ENCODE measurements at places on chromosomes 2 and 18.

DNA sequence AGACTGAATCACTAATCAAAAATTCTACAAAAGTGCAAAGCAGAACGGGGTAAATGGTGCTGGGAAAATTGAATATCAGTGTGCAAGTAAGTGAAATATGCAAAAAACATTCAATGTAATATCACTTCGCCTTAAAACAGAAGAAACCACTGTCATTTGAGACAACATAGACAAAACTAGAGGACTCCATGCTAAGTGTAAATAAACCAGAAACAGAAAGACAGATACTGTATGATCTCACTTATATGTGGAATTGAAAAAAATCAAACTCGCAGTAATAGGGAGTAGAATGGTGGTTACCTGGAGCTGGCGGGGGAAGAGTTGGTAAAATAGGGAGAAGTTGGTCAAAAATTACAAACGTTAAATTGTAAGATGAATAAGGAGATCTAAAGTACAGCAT, 1420.0 kb upstream of the CDH2 start:
- no peak for DNase-seq

DNA sequence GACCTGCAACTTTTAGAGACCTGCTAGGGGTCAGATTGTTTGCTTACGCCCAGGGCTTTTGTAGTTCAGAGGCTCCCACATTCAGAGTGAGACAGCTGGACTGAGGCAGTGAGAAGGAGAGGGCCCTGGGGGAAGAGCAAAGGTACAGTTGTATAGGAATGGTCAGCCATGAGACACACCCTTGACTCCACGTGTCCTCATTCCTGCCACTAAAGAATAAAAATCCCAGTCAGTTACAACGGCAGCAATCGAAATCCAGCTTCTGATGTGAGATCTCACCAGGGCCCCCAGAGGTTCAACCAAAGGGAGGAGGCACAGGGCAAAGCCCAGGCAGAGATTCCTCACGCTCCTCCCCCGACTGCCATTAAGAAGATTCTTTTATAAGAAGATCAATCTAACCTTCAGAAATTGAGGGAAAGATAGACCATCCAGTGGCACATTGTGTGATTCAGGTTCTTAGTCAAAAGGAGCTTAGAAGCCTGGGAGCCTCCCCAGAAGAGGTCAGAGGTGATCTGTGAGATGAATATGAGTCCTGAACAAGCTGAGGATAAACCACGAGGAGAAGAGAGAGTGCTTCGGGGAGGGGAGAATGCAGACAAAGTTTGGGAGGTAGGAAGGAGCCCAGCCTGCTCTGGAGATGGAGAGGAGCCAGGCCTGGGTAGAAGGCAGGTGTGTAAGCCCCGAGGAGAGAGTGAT, 317.0 kb downstream of the CYP26B1 start:
- DNase-seq = no peak

- no peak for DNase-seq
Measured at GRCh38 chr2:62939735-62940491, 110.7 kb upstream of the OTX1 start.

DNA sequence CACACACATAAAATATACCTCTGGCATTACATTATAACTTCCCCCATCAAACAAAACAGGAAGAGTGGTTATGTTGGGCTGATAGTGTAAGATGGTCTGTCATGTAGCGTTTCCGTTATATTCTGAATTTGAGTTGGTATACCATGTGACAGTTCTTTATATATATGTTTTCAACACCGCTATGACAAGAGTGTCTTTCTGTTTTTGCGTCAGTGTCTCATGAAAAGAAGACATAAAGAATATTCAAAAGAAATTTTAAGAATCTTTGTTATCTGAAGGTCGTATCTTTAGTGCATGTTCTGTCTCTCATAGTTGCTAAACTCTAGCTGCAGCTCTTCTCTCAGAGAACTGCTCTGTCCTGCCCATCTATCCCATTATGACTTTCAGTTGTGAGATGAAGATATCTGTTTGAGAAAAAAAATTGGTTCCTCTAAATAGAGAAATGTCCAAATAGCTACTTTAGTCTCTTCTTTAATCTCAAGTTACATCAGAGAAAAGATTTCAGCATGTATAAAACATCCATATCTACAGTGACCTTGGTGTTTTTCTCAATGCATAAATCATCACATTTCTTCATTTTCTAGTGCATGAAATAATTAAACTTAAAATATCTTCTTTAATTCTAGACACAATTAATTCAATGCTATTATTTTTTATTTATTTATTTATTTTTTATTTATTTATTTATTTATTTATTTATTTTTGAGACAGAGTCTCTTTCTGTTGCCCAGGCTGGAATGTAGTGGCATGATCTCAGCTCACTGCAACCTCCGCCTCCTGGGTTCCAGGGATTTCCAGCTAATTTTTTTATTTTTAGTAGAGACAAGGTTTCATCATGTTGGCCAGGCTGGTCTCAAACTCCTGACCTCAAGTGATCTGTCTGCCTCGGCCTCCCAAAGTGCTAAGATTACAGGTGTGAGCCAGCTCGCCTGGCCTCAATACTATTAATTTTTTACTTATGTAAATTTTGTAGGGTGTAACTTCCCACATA, 24.3 kb upstream of the PSME4 start:
- no peak for DNase-seq

GRCh38 chr2:143426296-143426695, 297.1 kb downstream of the ARHGAP15 start:
- DNase-seq = no peak

DNA sequence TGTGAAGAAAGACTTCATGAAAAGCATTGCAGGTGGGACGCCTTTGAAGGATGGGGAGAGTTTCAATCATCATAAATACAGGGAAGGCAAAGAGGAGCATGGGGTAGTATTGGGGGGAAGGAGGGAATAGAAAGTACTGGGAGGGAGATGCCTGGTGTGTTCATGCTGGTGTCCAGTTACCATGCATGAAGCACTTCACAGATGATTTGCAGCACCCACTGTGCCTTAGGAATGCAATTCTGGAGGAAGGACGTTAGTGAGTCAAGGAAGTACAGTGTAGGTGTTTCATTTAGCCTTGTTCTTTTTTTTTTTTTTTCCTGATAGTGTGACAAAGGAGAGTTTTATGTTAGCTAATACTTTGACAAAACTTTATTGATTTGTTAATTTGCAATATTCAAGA, 36.8 kb downstream of the ADAM23 start:
- no peak for DNase-seq

DNA sequence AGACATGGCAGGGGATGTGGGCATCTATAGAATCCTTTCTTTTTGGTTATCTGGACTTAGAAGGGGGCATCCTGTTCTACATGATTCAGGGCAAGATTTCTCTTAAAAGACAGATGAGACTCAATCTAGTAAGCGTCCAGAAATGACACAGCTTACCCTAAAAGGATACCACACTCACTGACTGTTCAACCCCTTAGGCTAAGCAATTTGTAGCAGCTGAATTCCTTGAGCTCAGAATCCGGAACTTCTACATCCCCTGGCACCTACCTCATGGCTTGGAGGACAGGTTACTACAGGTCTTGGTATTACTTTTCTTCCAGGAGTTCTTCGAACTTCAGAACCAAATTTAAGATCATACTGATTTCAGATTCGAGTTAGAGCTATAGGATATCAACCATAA, 138.4 kb downstream of the LAMA3 start:
- DNase-seq = no peak

DNA sequence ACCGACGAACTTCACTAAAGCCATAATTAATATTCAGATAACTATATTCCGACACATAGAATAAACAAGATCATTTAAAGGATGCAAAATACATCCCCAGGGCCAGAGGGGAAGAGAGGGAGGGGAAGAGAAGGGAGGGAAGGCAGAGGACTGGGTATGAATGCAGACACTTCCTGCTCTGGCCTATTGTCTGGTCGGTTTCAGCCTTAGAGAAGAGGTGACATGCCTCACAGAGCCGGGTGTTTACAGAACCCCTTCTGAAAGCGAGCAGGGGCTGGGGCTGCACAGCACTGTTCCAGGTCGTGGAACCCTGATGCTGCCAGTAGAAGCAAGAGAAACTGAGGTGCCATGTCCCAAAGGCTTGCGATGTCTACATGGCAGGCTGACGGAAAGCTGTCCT, 31.0 kb downstream of the CELF4 start:
- no peak for DNase-seq

DNA sequence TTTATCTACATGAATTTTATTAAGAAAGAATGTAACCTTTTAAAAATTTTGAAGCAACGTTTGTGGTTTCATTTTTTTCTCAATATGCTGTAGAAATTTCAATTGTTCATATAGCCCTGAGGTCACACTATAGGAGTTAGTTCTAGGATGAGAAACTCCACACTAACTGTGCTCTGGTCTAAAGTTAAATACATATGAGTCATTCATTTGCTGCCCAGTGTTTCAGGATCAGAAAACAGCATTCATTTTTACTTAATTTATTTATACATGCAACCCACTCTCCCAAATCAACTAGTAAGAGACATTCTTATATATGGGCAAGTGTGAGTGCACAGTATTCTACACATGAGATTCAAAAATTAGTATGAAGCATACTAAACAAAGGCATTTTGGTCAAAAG, 137.9 kb downstream of the DOCK10 start:
- DNase-seq = no peak

- no peak for DNase-seq
Measured at GRCh38 chr2:3490191-3491170, 28.9 kb downstream of the ADI1 start.

GRCh38 chr2:189440644-189440946, 679 bp upstream of the WDR75 start:
- no peak for DNase-seq

GRCh38 chr2:230731512-230731911, 18.9 kb downstream of the CAB39 start:
- no peak for DNase-seq

DNA sequence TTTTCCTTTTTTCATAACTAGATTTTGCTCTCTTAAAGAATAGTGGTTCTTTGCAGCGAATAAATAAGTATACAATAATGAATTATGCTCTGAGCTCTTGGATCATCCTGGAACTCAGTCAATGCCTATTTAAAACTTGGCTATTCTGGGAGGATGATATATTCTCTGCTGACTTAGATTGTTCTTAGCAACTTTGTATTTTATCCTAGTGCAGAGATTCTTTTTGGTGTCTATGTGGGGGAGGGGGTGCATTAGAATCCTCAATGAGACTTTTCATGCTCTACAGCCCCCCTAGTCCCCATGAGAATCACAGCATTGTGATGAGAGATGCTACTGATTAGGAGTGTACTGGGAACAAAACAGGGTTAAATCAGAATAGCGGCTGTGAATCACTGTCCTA, 8.8 kb upstream of the FAM98A start:
- no peak for DNase-seq

GRCh38 chr18:44096016-44096415, 584.7 kb upstream of the SETBP1 start:
- no peak for DNase-seq

- DNase-seq = no peak
Measured at GRCh38 chr2:122033778-122034177, 278.3 kb downstream of the TSN start.

GRCh38 chr2:198558176-198558575, 753.8 kb downstream of the PLCL1 start:
- DNase-seq = no peak

DNA sequence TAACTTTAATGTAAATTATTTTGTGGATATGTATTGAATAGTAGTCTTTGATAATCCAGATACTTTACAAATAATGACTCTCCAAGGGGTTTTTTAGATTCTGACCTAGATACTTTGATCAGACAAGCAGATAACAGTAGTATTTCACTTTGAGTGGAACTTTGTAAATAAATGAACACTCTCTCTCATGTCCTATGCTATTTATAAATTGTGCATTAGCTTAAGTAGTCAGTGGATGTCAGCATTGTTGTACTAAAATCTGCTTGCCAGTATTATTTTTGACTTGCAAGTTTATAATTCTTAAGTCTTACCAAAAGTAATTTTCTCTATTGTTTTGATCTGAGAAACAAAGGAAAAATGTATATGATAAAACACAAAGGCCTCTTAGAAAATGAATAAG, 1113.1 kb upstream of the NRXN1 start:
- no peak for DNase-seq

- DNase-seq = no peak
Measured at GRCh38 chr2:88067189-88067588, 436 bp upstream of the SMYD1 start.

GRCh38 chr2:157606534-157606933, 22.1 kb downstream of the ACVR1C start:
- no peak for DNase-seq

GRCh38 chr2:85430752-85431569, 12.4 kb downstream of the SH2D6 start:
- no peak for DNase-seq

GRCh38 chr2:28411166-28411755, 18.6 kb downstream of the FOSL2 start:
- no peak for DNase-seq

- no peak for DNase-seq
Measured at GRCh38 chr2:75202359-75202758, 3.0 kb upstream of the TACR1 start.

DNA sequence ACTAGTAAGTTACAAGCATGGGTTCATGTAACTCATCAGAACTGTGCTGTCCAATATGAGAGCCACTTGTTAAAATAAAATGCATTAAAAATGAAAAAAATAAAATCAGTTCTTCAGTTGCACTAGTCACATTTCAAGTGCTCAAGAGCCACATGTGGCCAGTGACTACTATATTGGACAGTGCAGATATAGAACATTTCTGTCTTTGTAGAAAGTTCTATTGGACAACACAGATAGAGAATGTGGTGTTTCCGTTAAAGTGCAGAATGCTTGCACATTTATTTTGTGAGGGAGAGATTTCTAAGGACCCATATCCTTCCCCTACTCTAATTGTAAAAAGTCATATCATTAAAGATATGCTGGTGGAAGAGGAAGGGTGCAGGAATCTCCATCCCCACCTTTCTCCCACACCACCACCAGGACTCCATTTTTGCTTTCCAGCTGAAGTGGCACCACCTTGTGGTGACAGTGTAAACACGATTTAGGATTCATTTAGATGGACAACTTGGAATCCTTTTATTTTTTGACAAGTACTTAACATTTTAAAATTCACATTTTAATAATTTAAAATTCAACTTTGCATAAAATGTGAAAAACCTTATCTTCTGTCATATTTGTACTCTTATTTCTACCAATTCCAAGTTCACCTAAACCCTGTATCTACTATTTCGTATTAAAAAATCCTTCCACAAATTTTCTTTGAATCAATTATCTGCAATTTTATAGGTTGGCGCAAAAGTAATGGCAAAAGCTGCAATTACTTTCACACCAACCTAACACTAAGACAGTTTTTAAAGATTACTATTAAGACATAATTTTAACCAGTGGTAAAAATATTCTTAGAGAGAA, 9.4 kb upstream of the CD302 start:
- DNase-seq = no peak

DNA sequence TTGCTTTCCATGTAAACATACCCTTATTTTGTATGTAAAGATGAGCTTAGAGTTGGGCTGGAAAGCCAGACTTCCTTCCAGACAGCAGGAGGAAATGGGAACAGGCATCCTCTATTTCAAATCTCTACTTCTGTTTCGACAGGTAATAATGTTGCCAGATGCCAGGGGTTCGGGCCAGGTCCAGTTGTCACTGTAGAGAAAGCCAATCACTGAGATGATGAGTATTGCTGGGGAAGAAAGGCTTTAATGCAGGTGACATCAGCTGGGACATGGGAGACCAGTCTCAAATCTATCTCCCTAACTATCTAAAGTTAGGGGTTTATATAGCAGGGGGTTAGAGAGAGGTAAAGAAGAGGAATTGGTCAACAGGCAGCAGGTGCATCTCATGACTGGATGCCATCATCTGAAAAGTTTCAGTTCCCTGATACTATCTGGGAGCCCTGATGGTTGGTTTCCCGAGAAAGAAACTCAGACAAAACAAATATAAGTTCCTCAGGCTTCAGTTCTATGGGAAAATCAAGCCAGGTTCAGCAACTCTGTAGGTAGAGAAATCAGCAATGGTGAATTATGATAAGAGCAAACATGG, 9.3 kb upstream of the MTCL1 start:
- no peak for DNase-seq
